ENCODE measurements at places on chromosomes 12 and 14.

- DNase-seq, result no peak
Measured at GRCh38 chr14:56092763-56093162, 25.4 kb upstream of the PELI2 start.

- no peak for DNase-seq
Measured at GRCh38 chr14:99899578-99900178, 106.5 kb downstream of the EML1 start.

GRCh38 chr14:104096751-104097700, 11.5 kb downstream of the ASPG start:
- no peak for DNase-seq

GRCh38 chr14:66163023-66163422, 323.1 kb upstream of the CCDC196 start:
- no peak for DNase-seq

GRCh38 chr12:132907216-132907615, 19.8 kb upstream of the CHFR start:
- no peak for DNase-seq

DNA sequence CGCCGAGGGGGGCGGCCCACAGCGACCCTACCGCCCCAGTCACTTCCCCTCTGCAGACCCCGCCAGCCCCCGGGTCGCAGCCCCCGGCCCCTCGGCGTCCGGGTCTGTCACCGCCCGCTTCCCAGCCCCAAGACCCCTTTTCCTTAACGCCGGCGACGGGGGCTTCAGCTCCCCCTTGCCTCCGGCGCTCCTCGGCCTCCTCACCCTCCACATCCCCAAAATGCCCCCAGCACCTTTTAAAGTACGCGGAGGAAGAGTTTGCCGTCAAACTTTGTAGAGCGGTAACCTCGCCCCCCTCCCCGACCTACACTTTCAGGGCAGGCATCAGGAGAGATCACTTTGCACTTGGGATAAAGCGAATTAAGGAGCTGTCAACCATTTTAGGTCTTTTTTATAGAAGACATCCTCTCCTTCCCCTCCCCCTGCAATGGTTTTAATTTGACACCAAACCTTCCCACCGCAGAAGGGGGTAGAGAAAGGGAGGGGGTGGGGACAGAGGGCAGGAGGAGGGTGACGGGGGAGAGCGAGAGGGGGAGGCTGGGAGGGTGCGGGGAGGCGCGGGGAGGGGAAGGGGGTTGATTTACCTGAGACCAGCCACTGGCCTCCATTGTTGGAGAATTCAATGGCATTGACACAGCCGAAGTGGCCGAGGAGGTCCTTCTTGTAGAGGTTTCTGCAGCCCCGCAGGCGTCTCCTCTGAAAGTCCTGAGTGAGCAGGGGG, 578 bp downstream of the DCAF5 start:
- DNase-seq, result peak; percentile 32

Data from T-helper 17 cell (primary cell).